ENCODE measurements at places on chromosomes 12 and 14.

DNA sequence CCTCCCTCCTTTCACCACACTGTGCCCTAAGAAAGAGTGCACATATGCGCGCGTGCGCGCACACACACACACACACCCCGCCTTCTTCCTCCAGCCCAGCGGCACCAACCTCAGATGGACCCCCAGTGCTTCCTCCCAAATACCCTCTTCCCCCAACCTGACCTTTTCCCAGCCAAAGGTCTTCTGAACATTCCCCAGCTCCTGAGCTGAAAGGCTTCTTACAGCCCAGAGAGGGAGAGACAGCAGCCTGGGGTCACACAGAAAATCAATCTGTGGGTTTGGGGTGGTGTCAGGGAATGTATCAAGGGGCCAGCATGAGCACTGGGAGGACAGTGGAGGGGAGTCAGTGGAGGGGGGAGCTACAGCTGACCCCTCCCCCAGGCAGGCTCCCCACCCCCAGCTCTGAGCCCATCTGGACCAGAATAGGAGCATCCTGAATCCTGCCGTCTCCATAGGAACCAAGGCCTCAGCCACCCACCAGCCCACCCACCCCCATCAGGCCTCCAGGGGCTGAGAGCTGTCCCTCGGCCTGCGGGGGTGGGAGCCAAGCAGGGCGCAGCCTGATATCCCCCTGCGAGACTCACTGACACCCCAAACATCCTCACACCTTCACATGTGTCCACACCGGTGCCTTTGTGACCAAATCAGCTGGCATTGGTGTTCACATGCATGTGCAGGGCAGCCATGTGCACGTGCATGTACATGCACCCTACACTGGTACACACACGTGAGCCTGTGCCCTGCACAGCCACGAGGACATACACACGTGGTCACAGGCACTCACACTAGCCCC, 5.7 kb downstream of the RASAL1 start:
- DNase-seq: no peak

DNA sequence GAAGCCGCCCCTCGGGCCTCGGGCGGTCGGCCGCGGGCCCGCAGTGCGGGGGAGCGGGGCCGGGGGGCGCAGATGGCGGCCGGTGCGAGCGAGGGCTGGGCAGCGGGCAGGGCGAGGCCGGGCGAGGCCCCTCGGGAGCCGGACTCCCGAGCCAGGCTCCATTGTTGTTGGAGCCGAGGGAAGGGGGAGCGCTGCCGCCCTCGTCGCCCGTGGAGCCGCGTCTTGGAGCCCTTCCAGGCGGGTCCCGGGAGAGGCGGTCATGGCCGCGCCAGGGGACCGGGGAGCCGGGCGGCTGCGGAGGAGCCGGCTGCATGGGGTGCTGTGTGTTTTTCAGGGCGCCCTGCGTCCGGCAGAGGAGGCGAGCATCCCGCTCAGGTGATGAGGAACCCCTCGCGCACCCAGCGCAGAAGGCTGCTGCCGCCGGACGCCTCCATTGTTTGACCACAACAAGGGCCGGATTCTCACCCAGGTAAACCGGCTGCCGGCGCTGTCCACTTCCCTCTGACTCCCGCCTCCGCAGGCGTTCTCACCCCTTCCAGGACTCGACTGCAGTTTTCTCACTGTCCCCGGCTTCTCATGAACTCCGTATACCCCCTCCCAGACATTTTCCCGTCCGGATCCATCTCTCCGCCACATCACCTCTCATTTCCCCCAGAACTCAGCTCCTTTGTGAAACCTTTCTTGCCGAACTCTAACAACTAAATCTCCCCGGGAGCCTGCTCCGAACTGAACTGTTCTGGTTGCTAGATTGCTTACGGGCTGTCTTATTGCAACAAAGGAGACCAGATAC, 732 bp downstream of the ZNF664 start:
- DNase-seq: peak; percentile 26

- no peak for DNase-seq
Measured at GRCh38 chr12:68432622-68433021, 100.5 kb upstream of the MDM1 start.

DNA sequence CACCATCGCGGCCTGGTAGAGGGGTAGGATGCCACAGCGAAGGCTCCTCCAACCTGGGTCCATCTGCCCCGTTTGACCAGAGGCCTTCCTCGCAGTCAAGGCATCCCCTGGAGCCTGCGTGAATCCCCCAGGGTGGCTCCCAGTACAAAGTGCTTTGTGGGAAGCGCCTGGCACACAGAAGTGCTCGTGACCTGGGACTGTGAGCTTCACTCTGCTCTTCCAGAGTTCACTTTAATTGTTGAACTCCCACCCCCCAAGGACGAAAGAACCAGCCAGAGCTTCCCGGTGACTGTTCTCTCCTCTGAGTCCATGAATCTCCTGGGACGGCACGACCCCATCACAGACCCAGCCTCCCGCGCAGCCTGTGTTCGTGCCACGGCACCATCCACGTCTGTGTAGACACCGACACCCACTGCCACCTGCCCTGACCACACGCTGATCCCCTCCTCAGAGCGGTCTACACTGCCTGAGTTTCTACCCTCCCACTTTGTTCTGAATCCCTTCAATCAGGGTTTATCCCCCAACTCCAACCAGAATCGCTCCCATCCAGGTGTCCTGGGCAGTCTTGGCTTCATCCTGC, 15.9 kb downstream of the P2RX2 start:
- DNase-seq: no peak

DNA sequence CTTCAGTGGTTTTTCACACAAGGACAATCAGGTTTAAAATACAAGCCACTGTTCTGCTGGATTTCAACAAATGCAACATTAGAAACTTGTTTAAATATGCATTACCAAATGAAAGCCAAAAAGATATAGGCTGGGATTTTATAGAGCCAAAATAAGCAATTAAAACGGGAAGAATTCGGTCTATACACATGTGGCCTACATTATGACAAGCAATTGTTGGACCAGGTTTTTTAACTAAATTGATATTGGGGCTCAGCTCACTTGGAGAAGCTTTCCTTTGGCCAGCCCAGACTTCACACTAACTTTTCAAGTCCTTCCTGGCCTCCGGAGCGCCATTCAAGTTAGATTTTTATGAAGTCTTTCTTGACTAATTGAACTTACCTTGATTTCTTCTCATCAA, 16.9 kb upstream of the PDE3A start:
- DNase-seq: no peak

DNA sequence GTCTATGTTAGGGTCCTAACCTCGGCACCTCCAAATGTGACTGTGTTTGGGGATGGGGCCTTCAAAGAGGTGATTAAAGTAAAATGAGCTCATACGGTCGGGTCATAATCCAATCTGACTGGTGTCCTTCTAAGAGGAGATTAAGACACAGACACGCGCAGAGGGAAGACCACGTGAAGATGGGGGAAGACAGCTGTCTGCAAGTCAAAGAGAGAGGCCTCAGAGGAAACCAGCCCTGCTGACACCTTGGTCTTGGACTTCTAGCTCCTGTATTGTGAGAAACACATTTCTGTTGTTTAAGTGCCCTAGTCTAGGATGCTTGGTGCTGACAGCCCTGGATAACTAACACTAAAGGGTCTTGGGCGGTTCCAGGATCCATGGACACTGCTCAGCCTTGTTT, 109.6 kb downstream of the DICER1 start:
- no peak for DNase-seq

- no peak for DNase-seq
Measured at GRCh38 chr14:92676403-92677086, 71.9 kb downstream of the LGMN start.

DNA sequence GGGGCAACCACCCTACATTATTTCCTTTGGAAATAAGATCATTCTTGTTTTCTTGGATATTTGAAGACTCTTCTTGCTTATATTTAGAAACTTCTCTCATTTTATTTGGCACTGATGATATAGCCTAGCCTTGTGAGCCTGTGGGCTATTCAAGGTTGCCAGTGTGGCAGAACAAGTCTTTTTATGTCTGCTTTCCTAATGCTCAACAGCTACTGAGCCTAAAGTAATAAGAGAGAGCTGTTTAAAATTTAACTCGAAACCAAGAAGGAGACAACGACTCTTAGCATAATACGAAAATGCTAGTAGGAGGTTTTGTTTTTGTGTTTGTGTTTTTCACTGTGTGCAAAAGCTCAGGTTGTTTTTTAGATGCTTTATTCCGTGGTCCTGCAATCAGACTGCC, 104.0 kb upstream of the CPM start:
- no peak for DNase-seq

DNA sequence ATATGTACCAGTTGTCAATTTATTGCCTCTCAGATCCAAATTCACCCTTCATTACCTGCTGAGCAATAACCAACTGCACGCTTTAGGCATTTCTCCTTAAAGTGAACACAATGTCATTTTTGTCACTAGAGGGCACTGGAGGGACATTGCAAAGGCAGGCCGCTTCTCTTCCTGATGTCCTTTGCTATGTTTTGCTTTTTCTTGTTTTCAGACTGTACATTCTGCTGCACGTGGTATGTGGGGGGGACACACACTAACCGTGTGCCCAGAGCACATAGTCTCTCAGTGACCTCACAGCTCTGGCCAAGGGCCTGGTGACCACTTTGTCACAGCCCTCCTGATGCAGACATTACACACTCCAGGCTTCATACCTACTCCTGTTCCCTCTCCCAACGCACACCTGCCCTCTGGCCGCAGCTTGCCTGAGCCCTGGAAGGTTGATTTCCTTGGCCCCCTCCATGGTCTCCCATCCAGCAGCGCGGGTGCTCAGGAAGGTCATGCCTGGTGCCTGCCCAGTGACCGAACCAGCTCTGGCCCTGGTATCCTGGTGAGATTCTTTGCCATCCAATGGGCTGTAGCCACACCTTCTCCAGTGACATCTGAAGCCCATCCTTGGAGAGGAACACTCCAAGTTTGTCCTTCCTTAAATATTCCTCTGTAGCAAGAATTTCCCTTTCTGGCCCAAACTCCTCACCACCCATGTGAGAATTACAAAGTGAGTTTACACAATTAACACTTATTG, 39.9 kb downstream of the MYO1H start:
- no peak for DNase-seq

- no peak for DNase-seq
Measured at GRCh38 chr14:62914025-62914424, 131.2 kb downstream of the KCNH5 start.

DNA sequence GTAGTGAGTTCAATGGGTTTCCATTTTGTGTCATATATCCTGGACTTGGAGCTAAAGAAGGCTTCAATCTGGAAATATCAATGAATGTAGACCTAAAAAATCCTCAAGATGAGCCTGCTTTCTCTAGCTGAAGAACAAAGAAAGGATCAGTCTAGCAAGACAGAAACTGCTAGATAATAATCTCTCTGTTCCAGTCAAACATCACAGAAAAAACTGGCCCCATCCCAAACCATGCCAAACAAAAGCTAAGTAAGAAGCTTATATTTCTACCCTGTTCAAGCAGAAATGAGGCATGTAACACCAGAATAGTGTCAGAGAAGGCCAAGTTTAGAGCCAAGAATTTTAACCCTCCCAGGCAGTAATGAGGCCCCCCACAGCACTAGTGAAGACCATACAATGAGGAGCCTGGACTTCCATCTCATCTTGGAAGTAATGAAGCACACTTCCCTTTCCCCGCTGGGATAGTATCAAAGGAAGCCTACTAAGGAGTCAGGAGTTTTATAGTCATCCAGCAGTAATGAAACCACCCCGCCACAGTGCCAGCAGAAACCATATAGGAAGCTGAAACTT, 95.8 kb downstream of the NELL2 start:
- no peak for DNase-seq

GRCh38 chr12:33427071-33427470, 12.5 kb downstream of the SYT10 start:
- DNase-seq: no peak

GRCh38 chr12:116955382-116956021, 44.8 kb downstream of the FBXW8 start:
- no peak for DNase-seq

GRCh38 chr14:34971801-34972200, 11.0 kb upstream of the SRP54 start:
- no peak for DNase-seq

DNA sequence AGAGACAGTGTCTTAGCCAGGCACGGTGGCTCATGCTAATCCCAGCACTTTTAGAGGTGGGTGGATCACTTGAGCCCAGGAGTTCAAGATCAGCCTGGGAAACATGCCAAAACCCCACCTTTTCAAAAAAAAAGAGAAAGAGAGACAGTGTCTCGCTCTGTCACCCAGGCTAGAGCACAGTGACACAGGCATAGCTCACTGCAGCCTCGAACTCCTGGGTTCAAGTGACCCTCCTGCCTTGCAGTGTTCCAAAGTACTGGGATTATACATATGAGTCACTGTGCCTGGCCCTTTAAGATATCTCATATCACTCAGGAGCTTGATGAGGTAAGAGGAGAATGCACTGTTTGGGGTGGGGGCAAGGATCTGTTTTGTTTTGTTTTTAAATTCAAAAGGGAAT, 48.1 kb upstream of the LTBP2 start:
- no peak for DNase-seq

- no peak for DNase-seq
Measured at GRCh38 chr14:100666403-100666802, 60.3 kb upstream of the DLK1 start.

DNA sequence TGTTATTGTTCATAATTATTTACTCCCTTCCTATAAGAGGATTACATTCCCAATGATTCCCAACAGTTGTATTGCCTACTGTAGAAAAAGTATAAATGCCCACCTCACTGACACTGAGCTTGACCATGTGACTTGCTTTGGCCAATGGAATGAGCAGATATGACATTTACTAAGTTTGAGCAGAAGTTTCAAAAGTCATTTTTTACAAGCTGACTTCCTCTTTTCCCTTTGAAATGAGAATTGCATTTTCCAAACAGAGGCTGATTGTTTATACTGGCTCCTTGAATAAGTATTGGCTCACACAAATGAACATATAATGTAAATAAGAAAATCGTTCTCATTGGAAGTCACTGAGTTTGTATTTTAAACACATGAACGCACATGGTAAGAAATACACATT, 116.4 kb upstream of the LRFN5 start:
- no peak for DNase-seq

DNA sequence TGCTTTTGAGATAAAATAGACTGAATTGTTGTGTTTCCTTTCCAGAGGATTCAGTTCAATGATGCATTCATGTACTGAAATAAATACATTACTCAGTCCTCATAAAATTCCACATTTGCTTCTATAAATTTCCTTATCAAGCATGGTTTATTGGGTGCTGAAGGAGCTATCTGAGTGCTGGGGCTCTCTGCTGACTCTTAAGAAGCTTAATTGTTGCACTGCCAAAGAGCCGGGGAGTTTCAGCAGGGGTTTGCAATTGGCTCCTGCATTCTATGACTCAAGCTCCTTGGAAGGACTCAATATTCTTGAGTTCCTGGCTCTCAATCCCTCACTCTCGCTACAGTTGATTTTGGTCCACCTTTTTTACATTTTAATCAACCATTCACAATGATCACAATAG, 69.8 kb upstream of the PYGL start:
- peak; percentile 70 for DNase-seq

DNA sequence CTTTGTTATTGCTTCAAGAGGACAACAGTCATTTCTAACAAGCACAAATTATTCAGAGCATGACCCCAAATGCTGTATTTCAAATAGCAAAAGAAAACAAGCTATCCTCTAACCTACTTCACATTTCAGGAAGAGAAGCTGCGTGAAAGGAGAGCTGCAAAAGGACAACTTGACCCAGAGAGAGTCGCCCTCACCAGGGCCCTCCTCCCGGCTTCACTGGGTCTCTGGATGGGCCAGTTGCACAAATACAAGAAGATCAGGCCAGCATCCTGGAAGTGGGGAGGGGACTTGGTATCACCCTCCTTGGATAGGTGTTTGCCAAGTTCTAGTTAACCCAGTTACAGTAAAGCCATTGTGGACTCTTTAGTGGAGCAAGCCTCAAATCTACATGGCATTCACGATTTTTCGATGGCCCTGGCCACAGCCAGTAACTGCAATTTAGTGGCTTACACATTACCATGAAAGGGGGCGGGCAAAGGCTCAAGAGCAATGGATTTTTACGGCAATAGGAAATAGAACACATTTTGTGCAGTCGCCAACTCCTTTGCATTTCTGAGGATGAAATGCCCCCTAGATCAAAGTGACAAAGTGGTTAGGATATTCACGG, 166.9 kb upstream of the DIO2 start:
- no peak for DNase-seq

Measured in hindlimb muscle (tissue), 1 donor.